ENCODE measurements at places on chromosomes 6 and 20.

- DNase-seq = no peak
These were observed 221.2 kb downstream of the MAFB start for GRCh38 chr20:40467703-40468411.

DNA sequence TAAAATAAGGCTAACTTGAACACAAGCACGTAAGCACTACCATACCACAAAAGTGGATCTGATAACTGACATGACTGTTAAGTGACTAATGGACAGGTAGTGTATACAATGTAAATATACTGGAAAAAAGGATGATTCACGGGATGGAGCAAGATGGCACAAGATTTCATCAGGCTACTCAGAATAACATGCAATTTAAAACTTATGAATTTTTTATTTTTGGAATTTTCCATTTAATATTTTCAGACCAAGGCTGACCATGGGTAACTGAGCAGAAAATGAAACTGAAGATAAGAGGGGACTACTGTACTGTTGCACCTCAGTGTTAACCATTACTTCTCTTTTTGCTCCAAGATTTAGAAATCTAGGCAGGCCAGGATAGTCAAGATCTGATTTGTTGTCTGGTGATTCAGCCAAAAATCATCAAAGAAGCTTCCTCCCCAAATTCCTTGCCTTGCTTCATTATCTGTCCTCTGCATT lies 45.4 kb downstream of the TPBG start:
- DNase-seq = no peak

DNA sequence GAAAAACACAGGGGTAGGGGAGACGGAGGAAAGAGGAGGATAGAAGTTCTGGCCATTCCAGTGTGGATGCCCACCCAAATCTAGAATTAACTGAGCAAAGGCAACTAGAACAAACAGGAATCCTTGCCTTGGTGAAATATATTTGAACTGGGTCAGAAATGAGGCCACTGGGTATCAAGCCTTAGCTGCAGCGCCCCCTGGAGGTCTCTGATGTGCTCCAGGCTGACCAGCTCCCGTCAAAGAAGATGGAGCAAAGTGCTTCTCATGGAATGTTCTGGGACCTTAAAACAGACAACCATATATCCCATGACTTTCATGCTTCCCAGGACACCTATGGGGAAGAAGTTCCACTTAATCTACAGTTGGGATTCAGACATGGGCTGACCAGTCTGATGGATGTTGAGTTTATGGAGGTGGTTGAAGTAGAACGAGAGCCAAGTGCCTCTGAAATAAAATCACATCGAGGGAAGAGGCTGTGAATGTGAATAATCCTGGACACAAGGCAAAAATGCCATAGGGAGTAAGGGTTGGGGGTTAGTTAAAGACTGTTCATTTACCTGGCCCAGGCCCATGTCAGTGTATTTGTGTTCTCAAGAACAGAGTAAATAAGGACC lies 50.4 kb downstream of the HLA-DPB1 start:
- peak; percentile 81 for DNase-seq

DNA sequence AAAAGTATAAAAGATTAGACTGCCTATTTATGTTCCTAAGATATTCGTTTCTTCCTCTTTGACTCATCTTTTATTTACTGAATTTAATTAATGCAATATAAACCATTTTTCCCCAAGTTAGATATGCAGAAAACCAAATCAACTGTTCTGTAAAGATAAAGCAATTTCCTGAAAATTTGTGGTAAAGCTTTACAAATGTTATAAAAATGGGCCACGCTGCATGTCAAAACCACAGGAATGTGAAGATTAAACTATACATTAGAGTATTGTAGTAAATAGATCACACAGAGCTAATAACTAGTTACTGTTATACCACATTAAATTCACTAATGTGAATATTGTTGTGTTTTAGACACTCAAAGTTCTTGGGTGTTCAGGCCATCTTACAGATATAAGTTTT lies 83.4 kb downstream of the OPN5 start:
- peak; percentile 36 for DNase-seq

DNA sequence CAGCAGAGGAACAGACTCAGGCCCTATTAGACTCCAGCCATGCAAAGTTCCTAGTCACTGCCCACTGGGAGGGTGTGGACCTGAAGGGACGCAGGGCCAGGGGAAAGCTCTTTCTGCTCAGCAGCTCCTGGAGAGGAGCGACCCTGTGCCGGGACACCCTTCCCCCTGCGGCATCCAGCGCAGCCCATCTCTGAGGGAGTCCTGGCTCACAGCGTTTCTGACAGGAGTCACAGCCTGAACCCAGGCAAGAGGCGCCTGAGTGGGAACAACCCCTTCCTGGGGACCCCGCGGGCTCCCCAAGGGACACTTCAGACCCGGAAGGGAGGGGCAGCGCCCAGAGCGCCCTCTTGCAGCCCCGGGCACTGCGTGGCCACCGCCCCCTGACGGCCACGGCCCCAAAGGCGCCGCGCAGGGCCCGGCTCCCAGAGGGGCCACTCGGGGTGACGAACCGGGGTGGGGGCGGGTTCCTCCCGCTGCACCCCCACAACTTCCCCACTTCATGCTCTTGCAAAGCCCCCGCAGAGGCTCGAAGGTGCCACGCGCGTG lies 862 bp downstream of the UCKL1 start:
- DNase-seq = peak; percentile 63

DNA sequence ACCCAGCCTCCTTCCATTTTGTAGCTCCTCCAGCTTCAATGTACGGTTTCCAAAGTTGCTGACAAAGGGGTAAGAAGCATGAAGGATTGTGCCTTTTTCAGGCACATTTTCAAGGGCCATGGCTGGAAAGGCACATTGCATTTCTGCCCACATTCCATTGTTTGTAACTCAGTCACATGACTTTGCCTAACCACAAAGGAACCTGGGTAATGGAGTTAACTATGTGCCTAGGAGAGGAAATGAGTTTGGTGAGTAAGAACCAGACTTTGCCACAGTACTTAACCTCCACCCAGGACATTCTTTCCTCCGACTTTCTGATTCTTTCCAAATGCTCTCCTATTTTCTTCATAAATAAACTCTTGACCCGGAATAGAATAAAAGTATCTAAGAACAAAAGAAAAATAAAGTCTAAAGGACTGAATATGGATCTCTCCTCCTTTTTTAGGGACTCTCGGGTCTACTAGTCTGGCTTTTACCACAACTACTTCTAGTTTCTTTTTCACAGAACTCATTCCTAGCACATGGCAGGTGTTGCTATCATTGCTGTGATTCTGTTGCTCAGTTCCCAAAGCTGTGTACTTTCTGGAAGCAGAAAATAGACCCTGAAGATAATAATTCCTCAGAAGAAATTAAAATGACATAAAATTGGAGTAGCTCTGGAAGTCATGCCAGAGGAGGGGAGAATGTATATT lies 81.5 kb upstream of the ISM1 start:
- DNase-seq = no peak

DNA sequence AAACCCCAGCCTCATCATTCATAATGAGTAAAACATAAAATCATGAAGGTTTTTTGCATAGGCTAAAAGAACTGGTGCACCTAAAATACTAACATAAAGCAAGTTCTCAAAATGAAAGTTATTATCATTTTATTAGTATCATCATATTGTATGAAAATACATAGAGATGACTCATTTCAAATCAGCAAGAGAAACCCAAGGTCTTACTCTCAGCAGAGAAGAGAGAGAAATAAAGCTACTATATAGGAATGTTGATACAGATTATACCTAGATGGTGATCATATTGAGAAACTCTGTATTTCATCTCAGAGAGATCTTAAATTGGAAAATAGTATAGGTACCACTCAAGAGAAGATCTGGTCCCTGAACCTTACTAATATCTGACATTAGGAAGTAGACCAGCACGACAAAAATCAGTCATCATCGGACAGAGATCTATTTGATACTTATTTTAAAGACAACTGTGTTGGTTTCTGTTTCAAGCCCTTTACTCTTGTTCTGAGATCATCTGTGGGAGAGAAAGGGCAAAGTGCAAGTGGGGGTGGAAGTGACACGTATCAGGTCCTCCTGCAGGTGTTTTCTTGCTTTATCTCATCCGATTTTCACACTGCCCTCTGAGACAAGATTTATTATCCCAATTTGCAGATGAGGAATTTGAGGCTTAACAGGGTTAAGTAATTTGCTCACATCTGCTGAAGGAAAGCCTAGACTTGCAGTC lies 532.3 kb downstream of the MAFB start:
- no peak for DNase-seq

- DNase-seq = no peak
These were observed 13.1 kb downstream of the NOX3 start for GRCh38 chr6:155442562-155442961.

- no peak for DNase-seq
These were observed 3.4 kb downstream of the TREM2 start for GRCh38 chr6:41159415-41160082.

DNA sequence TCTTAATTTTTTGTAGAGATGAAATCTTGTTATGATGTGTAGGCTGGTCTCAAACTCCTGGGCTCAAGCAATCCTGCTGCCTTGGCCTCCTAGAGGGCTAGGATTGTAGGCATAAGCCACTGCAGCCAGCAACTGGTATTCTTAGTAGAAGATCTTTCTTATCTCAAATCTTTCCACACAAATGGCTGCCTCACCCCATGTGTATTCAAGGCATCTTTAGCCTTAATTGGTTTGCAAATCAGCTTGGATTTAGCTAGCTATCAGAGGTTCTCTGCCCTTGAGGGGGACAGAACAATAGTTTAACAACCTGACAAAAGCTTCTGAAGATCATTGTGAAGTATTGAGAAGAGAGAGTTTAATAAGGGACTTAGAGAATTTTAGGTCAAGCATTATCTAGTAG lies 17.9 kb upstream of the ABRACL start:
- no peak for DNase-seq

GRCh38 chr20:8492173-8492572 lies 360.1 kb downstream of the PLCB1 start:
- DNase-seq = no peak

GRCh38 chr6:75334266-75335040 lies 49.9 kb upstream of the TMEM30A start:
- no peak for DNase-seq

DNA sequence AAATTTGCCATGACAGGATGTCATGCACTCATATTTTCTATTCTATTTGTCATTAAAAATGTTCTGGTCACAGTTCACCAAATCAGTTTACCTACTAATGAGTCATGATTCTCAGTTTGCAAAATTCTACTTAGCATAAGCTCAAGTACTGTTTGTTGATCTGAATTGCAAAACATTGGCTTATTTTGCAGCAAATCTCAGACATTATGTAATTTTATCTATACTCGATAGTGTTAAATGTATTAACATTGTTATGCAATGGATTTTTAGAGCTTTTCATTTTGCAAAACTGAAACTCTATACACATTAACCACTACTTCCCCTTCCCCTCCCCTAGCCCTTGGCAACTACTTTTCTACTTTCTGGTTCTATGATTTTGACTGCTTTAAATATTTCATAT lies 213.8 kb upstream of the ZFP64 start:
- peak; percentile 27 for DNase-seq

GRCh38 chr6:46530896-46531295 lies 39.6 kb upstream of the RCAN2 start:
- DNase-seq = no peak

DNA sequence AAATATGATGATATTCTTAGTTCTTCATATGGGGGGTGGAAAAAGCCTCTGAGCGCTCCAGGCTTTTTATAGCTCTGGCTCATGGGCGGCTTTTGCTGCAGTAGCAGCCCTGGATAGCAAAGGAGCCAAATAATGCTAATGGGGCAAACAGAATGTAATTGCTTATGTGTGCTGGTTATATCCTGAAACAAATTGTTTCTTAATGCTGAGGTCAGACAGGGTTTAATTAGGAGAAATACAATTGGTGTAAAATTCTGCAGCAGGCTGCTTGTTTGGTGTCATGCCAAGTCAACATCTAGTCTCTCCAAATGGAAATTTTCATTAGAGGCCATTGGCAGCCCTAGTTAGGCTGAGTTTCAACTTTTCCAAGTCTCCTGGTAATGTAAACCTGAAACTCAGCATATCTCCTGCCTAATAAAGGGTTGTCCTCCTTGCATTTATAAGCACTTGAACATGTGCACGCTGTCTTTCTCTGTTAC lies 530.1 kb upstream of the NOX3 start:
- DNase-seq = no peak

DNA sequence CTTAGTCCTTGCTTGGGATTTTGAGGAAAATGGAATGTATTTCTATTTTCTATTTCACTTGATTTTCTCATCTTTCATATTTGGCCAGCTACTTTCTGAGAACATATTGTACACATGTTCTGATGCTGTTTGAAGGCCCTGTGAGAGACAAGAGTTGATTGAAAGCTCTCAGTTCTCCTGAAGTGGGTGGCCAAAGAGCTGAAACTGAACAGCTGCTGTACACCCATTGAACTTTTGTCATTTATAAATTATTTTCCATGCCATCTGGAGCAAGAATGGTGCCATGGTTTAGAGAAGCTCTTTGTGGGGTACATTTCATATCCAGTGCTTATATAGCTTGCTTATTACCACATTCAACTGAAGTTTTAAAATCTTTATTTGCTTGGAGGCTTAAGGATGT lies 298.3 kb downstream of the PRL start:
- no peak for DNase-seq

DNA sequence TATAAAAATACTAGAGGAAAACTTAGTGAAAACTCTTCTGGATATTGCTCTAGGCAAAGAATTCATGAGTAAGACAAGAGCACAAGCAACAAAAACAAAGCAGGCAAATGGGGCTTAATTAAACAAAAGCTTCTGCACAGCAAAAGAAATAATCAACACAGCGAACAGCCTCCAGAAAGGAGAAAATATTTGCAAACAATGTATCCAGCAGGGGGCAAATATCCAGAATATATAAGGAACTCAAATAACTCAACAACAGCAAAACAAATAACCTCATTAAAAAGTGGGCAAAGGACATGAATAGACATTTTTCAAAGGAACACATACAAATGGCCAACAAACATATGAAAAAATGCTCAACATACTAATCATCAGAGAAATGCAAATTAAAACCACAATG lies 17.1 kb upstream of the HECA start:
- peak; percentile 38 for DNase-seq

GRCh38 chr6:41733707-41734665 lies 1.4 kb downstream of the TFEB start:
- peak; percentile 70 for DNase-seq

- no peak for DNase-seq
These were observed 9.8 kb downstream of the NELFCD start for GRCh38 chr20:58990651-58991445.

DNA sequence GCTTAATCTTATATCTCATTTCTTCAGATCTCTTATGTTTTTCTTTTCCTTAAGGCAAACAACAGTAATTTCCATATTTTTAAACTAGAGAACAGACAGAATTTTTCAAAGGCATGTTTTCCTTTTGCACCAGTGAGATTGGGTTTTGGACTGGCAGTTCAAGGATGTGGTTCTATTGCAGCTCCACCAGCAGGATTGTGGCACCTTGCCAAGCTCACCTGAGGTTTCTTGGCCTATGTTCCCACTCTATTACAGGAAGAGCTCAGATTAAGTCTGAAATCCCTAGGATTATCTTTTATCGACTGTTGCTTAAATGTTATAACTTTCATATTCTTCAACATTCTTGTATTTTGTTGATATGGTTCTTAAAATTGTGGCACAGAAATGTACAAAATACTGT lies 218.9 kb downstream of the PLCB4 start:
- no peak for DNase-seq
